Naive thymus-derived CD8-positive, alpha-beta T cell (primary cell): ENCODE measurements at places on chromosomes 1 and 21.
A peak's percentile ranks its signal among the peaks of the same experiment; 100 is the strongest.

DNA sequence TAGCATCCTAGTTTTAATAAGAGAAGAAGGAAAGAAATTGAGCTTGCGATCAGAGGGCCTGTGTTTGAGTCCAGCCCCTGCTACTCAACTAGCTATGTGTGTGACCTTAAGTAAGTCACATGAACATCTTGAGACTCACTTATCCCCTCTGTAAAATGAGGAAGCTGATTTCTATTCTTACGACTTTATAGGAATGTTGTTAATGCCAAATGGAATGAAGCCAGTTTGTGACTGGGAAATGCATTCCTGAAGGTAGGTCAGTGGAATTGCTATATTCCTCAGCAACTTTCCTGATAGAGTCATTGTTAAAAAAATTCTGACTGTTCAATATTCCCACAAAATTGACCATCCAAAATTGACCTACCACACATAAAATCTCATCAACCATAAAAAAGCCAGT lies 14.9 kb downstream of the FASLG start:
- no peak for DNase-seq

DNA sequence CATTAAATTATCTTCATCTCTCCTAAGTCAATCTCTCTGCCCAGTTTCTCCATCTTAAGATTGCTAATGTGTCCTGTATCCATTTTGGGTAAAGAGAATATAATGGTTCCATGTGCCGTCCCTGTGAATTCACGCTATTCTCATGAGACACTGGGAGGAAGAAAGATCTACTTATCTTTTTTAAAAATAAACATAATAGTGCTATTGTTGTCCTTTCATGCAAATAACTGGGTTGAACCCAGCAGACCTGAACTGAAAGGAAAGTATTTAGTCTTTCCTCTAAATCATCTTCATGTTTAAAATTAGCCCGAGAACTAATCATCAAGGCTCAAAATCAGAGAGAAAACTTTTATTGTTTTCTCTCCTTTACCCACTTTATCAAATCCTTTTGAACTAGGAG lies 22.4 kb downstream of the SLAMF1 start:
- no peak for DNase-seq

DNA sequence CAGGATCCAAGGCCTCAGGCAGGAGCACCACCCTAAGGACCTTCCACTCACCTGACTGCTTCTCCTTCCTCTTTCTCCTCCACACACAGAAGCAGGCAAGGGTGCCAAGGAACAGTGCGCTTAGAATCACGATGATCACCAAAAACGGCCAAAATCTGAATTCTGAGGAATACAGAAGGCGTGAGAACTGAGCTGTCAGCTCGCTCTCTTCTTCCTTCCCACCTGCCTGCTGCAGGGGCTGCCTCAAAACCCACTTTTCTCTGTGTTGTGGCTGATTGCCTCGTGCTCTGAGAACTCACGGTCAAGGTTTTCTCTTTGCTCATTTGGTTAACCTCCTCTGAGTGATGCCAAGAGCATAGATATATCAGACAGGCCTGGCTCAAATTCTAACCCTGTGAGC lies 23.8 kb downstream of the CD244 start:
- no peak for DNase-seq

- DNase-seq: no peak
These were observed 416.3 kb downstream of the GPATCH2 start for GRCh38 chr1:217214551-217214950.

- no peak for DNase-seq
These were observed 132.7 kb upstream of the RUNX3 start for GRCh38 chr1:25062621-25063255.

DNA sequence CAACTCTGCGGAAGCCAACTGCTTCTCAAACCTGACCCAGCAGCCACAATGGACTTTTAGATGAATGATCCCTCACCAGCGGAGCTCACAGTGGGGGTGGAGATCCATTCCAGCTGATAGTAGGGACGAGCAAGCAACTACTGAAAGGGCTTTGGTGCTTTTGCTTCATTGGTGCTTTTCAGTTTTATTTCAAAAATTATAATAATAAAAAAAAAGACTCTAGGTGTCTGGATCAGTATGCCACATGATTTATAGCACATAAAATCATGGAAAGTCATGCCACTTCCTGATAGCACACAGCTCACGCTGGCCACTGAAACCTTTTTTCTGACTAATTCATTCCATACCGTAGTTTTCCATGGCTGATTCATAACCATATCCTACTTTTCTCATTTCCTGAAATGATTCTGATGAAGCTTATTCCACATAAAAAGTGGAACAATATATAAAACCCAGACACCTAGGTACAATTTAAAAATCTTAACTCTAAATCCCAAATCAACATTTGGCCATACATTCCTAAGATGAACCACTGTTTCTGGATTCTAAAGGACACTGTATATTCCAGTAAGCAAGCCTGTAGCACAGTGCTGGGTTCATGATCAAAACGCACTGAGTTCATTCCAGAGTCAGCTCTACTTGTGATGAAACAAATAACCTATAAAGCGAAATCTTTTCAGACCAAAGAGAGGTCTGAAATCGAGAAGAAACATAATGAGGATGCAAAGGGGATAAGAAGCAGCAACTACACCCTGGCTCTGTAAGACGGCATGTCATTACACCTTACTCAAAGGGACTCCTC lies 41.3 kb upstream of the KCNE1 start:
- DNase-seq: no peak

DNA sequence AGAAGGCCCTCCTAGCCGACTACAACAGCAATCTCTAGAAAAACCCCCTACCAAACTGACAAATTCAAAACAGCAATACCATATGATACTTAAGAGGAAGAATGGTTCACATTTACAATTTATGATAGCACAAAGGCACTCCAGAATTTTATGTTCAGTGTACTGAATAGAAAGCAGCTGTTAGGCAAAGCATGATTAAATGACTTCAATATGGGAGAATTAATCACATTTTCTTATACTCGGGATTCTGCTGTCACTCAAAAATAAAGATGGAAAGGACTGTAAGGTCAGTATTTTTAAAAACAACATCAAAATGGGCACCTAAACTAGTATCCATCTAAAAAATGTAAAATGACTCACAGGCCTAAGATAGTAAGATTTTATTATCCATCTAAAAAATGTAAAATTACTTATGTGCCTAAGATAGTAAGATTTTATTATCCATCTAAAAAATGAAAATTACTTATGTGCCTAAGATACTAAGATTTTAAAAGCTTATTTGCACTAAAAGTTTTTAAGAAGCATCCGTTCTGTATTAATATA lies 198.5 kb downstream of the SMYD3 start:
- DNase-seq: no peak

- DNase-seq: no peak
These were observed 92.7 kb upstream of the COG2 start for GRCh38 chr1:230549625-230550024.

DNA sequence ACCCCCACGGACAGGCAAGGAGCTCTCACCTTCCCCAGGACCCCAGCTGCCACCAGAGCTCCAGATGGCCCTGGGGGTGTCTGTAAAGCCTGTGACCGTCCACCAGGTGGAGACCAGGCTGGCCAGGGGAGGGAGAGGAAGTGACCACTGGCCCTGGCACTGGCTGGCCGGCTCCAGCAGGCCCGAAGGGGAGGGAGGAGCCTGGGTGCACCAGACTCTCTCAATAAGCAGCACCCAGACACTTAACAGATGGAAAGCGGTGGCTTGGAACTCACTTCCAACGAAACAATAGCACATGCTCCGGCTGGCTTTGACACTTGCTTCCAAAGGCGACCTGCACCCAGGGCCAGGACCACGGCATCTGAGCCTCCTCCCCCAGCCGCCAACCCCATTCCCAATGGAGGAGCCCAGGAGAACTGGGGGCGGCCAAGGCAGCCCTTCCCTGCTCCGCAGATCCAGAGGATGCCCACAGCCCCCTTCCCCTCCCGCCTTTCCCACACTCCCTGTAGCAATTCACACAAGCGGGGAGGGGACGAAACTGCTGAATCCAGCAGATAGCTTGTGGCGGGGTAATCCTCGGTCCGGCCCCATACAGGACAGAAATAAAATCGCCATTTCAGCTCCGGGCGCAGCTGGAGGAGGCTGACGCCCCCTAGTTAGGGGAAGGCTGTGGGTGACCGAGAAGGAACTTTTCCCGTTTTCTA lies 742 bp upstream of the PDE9A start:
- peak; percentile 62 for DNase-seq

- no peak for DNase-seq
These were observed 169.3 kb upstream of the ZP4 start for GRCh38 chr1:238060061-238060460.

DNA sequence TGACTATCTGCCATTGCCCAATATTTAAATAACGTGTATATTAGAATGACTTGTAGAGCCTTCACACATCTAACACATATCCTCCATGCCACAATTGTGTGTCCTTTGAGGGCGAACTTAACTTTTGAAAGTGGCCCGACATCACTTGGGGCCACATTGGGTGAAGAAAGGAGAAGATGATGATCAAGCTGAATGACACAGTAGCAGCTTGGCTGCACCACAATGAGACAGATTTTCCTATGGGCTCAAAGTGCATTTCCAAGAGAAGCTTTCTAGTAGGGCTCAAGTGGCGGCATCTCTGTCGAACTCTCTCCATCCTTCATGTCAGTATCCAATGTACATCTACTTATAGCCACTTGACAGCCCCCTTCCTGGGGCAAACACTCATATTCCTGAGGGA lies 3.7 kb upstream of the BGLAP start:
- DNase-seq: no peak

DNA sequence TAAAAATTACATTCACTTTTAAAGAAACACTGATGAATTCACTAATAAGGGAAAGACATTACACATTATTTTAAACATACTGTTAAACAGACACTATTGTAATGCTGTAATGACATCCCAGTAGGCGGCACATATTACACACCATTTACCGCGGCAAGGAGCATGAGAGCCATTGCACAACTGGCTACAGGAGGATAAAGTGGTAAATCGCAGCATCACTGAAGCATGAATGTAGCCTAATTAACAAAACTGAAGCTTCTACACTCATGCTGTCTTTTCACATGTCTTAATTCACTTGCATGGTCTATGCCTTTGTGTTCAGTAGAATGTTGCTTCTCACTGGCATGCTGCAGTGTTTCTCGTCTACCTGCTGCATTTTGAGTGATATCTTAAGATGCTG lies 1046.0 kb downstream of the MRPL39 start:
- DNase-seq: no peak

DNA sequence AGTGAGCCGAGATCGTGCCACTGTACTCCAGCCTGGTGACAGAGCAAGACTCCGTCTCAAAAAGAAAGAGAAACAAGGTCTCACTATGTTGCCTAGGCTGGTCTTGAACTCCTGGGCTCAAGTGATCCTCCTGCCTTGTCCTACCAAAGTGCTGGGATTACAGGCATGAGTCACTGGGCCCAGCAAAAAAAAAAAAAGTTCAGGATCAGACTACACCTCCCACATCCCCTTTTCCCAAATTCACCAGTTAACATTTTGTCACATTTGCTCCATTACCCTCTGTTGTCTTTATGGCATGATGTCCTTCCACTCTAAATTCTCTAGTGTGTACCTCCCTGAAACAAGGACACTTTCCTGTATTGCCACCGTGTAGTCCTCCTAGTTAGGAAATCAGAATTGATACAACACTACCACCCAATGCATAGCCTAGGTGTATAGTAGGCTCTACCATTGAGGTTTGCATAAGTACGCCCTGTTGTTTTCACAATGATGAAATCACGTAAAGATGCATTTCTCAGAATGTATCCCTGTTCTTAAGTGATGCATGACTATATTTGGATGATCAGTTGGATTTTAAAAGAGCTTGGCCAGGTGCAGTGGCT lies 10.7 kb downstream of the SPEN start:
- no peak for DNase-seq

DNA sequence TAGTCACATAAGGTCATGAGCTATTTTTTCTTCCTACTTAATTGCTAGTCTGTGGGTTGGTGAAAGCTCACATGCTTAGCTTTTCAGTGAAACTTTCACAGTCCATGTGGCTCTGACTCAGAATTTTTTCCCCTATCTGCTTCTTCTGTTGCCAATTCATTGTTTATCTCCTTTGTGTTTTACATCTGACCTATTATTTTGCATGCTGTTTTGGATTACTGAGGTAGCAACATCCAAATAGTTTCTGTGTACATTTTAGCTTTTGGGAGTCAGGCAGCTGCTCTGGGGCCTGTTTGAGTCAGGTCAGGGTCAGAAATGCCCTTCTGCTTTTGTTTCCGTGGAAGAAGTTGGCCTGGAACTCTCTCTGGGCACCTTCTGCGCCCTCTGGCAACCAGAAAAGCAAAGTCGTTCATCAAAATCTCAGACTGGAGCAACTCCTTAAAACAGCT lies 40.0 kb downstream of the ROR1 start:
- DNase-seq: no peak

DNA sequence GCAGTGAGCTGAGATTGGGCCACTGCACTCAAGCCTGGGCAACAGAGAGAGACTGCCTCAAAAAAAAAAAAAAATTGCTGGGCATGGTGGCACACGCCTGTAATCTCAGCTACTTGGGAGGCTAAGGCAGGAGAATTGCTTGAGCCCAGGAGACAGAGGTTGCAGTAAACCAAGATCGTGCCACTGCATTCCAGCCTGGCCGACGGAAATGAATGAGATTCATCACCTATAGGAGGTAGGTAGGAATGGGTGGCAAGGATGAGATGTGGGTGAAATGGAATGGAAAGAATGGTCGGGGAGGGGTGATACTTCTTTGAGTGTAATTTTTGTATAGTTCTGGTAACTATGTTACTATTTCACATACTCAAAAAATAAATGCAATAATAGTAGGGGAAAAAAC lies 15.4 kb downstream of the CTXND2 start:
- no peak for DNase-seq

DNA sequence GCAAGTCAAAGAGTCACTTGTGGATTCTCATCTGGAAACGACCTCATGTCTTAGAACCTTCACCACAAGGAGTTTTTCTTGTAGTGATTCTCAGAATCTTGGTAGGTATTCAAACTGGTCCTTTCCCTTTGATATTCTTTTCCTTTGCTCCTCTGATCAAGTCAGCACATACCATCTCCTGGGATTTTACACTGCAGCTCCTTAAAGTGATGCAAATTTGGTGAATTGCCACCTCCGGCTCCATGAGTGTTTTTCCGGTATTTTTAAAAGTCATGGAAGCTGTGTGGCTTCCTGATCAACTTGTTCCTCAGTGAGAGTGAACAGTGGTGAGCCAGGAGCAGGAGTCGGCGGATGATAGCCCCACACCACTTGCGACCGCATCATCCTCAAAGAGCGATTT lies 182.1 kb upstream of the DAB1 start:
- no peak for DNase-seq

DNA sequence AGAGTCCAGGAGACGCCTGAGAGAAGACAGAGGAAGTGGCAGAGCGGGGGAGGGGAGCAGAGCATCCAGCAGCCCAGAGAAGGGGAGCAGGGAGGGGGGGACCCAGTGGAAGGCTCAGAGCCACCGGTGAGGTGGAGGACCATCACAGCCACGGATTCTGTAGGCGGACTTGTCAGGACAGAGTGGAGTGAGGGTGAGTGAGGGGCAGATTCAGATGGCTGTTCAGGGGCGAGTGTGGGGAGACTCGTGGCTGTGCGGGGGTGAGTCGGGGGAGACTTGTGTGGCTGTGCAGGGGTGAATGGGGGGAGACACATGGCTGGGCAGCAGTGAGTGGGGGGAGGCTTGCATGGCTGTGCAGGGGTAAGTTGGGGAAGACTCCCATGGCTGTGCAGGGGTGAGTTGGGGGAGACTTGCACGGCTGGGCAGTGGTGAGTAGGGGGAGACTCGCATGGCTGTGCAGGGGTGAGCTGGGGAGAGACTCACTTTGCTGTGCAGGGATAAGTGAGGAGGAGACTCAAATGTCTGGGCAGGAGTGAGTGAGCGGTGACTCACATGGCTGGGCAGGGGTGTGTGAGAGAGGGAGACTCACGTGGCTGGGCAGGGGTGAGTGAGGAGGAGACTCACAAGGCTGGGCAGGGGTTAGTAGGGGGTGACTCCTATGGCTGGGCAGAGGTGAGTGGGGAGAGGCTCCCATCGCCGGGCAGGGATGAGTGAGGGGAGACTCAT lies 56.8 kb upstream of the ABCG1 start:
- peak; percentile 33 for DNase-seq
